ENCODE measurements at places on chromosomes 3 and 15.
A peak's percentile ranks its signal among the peaks of the same experiment; 100 is the strongest.

- no peak for DNase-seq
Measured at GRCh38 chr3:134651347-134652041, 672 bp upstream of the KY start.

GRCh38 chr3:36804295-36805055 lies 40.1 kb upstream of the DCLK3 start:
- DNase-seq, result no peak

- DNase-seq, result no peak
Measured at GRCh38 chr3:180594631-180595558, 7.1 kb upstream of the TTC14 start.

- DNase-seq, result no peak
Measured at GRCh38 chr3:27141668-27142067, 227.5 kb downstream of the NEK10 start.

DNA sequence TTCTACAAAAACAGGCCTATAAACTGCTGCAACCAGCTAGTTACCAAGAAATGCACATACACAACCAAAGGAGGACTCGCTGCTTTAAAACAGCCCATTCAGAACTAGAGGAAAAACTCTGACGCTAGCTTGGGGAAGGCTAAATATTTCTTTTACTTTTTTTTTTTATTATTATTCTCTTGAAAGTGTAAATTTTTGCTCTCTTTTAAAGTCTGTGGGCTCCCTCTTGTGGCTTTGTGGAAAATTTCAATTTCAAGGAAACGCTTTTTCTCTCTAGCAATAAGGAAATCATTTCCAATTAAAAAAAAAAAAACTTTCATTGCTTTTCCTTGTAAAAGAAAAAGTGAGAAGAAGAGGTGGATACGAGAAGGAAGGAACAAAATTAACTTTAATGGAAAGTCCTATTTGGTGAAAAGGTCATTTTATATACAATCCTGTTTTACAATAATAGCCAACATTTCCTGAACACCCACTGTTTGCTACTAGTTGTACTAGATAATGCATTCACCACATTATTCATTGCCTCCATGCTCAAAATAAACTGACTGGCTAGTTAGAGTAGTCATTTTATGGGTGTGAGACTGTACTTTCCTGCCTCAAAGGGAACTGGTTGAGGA lies 51.2 kb upstream of the SAMMSON start:
- peak; percentile 19 for DNase-seq

- DNase-seq, result no peak
Measured at GRCh38 chr3:42996633-42997075, 17.5 kb downstream of the GASK1A start.

DNA sequence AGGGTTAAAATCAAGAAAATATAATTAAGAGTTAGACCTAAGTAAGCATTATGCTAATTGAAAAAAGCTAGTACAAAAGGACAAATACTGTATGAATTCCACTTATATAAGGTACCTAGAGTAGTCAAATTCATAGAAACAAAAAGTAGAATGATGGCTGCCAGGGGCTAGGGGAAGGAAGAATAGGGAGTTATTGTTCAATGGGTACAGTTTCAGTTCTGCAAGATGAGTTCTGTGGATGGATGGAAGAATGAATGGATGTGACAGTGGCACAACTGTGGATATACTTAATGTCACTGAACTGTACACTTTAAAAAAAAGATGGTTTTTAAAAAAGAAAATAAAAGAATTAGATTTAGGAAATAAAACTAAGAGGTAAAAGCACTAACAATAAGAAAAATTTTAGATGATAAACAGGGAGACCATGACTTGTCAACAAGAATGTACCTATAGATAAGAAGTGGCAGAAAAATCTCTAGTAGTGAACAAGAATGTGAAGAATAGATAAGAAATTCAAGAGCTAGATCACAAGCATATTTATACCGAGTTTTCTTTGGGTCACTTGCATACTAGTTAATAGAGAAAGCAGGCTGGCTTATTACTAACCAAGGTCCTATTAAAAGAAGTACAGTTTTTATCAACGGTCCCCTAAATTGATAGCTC lies 5.5 kb downstream of the IFT80 start:
- DNase-seq, result no peak

DNA sequence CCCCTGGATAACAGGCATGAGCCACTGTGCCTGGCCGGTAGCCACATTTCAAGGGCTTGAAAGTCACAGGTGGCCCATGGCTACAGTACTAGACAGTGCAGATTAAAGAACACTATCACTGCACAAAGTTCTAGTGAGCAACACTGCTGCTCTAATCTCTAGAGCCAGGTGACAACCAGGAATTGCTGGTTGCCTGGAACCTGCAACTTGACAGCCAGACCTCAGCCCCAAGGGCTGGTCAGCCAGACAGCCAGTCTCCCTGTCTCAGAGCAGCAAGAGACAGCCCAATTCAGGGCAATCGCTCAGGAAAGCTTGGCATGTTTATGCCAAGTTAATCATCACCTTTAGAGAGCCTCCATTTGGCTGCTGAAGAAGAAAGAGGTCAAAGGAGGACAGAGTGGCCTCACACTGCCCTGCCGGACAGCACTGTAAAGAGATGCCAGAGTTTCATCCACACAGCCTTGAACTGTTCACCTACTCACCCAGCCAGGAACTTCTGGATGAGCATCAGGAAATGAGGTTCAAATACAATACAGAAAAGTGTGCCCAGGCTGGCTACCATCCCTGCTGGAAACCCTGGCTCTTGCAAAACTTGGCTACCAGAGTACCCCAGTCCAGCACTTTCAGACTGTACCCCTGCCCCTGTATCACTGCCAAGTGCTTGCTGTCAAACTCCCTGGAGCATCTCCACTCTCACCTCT lies 6.0 kb downstream of the CCDC12 start:
- no peak for DNase-seq
